ENCODE measurements at places on chromosomes 6 and 20.

DNA sequence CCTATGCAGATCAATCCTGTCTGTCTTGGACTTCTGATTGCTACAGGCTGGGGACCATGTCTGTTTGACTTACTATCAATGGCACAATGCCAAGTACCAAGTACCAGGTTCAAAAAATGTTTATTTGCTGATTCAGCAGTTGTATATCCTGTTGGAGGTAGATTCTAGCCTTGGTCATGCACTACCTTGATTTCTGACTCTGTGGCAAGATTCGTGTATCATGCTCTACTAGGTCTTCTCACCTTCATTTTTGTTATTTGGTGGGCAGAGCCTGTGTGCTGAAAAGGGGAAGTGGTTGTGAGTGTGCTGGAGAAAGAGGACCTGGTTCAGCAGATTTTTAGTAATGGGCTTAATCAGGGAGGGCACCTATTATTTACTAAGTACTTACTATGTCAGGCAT lies 192.4 kb upstream of the MYLIP start:
- no peak for DNase-seq

DNA sequence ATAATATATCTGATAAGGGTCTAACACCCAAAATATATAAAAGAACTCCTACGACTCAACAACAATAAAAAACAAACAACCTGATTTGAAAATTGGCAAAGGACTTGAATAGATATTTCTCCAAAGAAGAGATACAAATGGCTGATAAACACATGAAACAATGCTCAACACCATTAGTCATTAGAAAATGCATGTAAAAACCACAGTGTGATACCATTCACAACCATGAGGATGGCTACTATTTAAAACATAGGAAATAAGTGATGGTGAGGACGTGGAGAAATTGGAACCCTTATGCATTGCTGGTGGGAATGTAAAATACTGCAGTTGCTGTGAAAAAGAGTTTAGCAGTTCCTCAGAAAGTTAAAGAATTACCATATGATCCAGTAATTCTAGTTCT lies 41.4 kb downstream of the PTGIS start:
- no peak for DNase-seq

- DNase-seq, result no peak
Observed at GRCh38 chr6:24743265-24743943, 24.4 kb upstream of the C6orf62 start.

DNA sequence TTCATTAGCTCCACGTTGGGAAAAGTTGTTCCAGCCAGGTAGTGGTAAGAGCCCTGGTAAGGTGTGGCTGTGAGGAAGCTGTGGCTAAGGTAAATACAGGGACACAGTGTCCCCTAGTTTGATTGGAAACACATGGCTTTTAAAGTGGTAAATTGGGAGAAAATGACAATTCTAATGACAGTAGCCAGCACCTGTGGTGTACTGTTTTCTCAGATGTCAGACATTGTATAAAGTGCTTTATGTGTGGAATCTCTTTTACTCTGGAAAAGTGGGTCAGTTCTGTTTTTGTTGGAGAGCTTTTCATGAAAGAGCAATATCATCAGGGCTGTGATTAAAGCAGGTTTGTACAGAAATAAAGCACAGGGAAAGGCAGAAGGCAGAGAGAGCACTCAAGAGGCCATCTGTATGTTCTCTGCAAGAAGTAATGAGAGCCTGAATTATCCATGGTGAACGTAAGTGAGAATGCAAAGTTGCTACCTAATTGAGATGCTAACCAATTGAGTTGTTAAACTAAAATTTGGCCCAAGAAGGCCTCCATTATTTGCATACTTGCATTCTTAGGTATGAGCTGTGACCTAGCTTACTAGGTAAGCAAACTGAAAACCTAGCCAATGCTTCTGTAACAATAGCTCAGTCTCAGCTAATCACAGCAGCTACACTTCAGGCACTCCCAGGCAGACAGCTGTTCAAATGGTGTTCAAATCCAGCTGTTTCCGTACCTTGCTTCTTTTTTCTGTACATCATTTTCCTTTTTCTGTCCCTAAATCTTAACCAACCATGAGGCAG lies 28.2 kb downstream of the MRAP2 start:
- no peak for DNase-seq

GRCh38 chr20:63351326-63351700 lies 9.8 kb downstream of the CHRNA4 start:
- DNase-seq, result no peak

DNA sequence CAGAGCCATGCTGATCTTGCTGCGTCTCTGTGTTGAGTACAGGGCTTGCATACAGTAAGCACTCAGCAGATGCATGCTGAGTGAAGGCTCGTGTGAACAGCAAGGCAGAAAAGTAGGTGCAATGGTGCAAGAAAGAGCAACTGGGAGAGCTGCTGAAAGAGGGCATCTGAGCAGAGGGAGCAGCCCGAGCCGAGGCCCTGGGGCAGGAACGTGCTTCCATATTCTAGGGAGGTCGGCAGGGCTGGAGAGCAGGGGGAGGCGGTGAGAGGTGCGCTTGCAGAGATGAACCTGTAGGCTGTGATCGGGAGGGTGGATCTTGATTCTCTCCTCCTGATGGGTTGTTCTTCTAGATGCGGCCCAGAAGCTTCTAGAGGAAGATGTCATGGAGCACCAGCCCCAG lies 26.4 kb upstream of the STX16 start:
- DNase-seq, result no peak

DNA sequence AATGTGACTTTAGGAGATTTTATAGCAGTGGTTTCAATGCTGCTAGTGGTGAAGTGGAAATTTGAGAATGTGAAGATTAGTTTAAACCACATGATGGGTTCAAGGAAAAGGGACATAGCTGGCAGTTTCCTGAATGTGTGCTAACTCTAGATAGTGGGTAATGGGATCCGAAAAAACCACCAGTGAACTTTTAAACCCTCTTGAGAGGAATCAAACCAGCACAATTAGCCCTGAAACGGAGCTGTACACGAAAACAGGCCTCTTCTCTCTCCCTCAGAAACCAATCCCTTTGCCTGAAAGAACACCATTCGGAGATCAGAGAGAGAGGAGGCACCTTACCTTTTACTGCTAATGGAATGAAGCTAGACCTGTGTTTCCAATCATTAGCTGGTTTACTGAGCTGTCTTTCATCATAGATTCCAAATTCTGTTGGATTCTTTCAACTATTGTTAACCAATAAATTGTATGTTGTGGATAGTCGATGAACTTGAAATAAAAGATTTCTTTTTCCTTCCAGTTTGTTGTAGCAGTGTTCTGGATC lies 103.9 kb downstream of the AIG1 start:
- no peak for DNase-seq

DNA sequence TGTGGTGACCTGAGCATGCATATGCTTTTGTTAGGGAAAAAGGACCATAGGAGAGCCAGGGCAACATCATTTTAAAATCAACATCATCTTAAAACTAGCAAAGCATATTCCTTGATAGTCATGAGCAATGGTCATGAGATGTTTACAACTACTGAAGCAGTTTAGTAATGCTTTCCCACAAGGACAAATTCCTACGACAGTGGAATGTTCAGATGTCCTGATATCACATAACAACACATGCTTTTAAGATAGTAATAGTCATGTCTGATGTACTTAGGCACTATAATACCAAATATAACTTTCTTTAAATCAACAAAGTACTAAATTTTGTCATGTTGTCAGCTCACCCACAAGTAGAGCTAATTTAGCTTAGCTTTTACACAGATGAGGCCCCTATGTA lies 370.3 kb downstream of the HTR1B start:
- DNase-seq, result no peak

DNA sequence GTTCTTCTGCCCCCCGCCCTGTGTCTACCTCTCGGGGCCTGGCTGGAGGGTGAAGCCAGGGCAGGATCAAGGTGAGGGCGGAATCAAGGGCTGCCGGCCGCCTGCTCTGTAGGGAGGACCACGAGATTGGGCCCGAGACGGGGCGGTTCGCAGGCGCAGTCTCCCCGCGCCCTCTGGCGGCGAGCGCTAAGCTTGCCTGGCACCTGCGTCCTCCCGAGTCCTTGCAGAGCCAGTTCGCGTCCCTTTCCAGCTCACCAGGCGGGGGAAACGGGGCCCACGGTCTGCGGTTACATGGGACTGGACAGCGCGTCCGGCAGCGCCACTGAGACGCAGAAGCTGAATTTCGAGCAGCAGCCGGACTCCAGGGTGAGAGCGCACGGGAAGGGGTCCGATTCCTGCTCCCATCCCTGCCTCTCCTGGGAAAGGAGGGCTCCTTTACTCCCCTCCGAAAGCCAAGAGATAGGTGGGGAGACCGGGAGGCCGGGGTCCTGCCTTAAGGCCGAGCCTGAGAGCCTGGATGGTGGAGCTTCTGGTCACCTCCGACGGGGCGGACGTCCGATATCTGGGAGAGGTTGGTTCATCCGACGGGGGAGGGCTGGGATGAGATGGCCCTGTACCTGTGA lies 3.6 kb upstream of the MATN4 start:
- DNase-seq, result peak; percentile 64

GRCh38 chr20:12640251-12640650 lies 368.5 kb upstream of the SPTLC3 start:
- no peak for DNase-seq

DNA sequence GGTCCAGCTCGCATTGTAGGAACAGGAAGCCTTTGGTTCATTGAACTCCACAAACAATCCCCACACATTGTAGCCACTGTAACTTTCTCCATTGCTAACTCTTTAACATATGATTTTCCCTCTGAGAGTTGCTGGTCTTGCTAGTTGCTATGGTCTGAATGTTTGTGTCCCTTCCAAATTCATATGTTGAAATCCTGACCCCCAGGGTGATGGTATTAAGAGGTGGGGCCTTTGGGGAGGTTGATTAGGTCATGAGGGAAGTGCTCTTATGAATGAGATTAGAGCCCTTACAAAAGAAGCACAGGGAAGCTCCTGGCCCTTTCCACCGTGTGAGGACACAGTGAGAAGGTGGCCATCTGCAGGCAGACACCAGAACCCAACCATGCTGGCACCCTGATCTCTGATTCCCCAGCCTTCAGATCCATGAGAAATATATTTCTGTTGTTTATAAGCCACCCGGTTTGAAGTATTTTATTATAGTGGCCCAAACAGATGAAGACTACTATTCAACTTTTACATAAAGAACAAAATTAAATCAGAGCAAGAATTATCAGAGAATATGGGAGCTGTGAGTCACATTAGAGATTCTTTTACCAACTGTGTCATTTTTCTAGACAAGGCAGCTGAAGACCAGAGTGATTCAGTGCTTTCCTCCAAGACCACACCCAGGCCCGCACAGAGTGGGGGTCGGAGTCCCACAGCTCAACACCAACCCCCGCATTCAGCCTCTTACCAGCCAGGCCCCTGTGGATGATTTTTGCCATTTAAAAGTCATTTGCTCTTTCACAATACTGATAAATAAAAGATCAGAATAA lies 143.0 kb downstream of the SAMD5 start:
- no peak for DNase-seq

DNA sequence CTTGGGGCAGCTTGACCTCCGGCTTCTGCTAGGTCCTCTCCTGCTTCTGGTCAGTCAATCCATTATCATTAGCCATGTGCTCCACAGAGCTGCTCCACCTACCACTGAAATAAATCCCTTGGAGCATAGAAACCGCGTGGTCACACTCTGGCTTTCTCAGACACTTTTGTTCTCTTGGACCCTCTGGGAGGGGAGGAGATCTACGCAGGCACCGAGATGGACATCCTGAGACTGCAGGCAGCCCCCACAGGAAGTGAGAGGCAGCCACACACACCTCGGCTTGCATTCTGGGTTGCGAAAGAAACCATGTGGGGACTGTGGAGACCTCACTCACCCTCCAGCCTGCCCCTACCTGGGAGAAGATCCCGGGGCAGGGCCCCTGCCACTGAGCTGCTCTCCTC lies 79.5 kb downstream of the FYN start:
- no peak for DNase-seq

GRCh38 chr6:109434456-109434855 lies 6.0 kb downstream of the PPIL6 start:
- no peak for DNase-seq
